ENCODE measurements at places on chromosomes 12 and 14.

- no peak for DNase-seq
Measured at GRCh38 chr12:67925077-67925476, 64.2 kb upstream of the IFNG-AS1 start.

- no peak for DNase-seq
Measured at GRCh38 chr14:31387091-31387490, 33.3 kb downstream of the HEATR5A start.

DNA sequence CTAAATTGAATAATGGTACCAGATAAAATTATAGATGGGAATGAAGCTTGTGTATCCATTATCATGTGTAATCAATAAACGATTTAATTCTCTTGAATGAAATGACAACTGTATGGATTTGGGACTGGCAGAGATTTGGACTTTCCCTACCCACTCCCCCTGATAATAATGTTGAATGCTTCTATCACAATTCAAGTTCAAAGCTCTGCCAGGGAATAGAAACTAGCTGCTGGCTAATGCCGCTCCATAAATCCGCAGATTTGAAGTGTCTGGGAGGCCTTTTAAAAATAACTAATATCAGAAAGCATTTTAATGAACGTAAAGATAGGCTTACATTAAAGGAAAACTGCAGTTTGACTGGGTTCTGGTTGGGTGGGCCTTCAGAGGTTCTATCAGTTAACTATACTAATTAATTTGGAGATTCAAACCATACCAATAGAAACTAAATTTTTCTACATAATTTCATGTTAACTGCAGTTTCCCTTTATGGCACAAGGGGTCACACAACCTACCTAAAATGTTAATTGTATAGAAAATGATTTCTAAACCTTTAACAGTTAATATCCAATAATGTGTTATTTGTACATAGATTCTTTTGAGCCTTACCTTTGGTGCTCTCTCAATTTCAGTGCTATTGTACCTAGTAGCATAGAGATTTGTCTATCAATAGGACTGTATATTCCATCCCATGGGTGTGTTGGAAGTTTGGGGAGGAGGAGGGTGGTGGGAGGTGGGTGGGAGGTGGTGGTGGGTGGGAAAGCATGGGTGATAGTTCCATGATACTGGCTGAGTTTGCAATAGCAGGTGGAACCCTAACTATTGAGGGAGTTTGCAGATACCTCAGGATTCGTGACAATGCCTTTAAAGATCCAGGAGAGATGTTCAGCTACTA, 4.9 kb downstream of the HNRNPA1 start:
- DNase-seq = no peak

- peak; percentile 27 for DNase-seq
Measured at GRCh38 chr12:6763380-6763779, 2.8 kb upstream of the PTMS start.

GRCh38 chr12:52151153-52151836, 40.5 kb downstream of the KRT80 start:
- DNase-seq = no peak

- no peak for DNase-seq
Measured at GRCh38 chr14:55733599-55733998, 153.6 kb downstream of the KTN1 start.

GRCh38 chr12:115672506-115673080, 604.9 kb downstream of the MED13L start:
- DNase-seq = no peak

GRCh38 chr14:81565441-81566290, 32.0 kb upstream of the SEL1L start:
- no peak for DNase-seq

DNA sequence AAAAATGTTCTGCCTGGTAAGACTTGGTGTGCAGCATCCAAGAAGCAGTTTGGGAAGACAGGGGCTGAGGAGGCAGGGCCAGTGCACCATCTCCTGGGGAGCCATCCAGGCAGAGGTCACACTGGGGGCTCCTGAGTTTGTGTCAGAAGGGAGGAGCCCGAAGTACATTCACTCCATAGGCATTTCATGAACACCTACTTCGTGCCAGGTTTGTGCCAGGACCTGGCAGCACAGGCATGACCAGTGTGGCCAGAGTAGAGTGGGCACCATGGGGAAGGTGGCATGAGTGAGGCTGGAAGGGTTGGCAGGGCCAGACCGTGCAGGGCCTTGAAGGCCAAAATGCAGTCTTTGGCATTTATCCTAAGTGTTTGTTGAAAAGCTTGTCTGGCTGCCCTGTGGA, 86.5 kb upstream of the RIN3 start:
- peak; percentile 21 for DNase-seq

GRCh38 chr12:26187014-26187798, 8.2 kb upstream of the SSPN start:
- DNase-seq = no peak

DNA sequence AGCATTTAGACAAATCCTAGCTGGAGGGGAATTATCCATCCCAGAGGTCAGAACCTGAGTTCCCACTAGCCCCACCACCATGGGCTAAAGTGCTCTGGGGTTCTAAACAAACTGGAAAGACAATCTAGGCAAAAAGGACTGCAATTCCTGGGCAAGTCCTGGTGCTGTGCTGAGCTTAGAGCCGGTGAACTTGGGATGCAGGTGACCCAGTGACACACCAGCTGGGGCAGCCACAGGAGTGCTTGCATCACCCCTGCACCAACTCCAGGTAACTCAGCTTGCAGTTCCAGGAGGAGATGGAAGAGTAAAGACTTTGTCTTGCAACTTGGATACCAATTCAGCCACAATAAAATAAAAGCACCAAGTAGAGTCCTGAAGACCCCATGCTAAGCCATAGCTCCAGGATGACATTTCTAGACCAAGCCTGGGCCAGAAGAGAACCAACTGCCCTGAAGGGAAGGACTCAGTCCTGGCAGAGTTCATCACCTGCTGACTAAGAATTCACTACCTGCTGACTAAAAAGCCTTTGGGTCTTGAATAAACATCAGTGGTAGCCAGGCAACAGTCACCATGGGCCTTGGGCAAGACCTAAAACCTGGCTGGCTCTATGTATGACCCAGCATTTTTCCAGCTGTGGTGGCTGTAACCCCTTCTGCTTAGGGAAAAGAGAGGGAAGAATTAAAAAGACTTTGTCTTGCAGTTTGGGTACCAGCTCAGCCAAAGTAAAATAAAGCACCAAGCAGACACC, 223.4 kb upstream of the DIO2 start:
- no peak for DNase-seq

DNA sequence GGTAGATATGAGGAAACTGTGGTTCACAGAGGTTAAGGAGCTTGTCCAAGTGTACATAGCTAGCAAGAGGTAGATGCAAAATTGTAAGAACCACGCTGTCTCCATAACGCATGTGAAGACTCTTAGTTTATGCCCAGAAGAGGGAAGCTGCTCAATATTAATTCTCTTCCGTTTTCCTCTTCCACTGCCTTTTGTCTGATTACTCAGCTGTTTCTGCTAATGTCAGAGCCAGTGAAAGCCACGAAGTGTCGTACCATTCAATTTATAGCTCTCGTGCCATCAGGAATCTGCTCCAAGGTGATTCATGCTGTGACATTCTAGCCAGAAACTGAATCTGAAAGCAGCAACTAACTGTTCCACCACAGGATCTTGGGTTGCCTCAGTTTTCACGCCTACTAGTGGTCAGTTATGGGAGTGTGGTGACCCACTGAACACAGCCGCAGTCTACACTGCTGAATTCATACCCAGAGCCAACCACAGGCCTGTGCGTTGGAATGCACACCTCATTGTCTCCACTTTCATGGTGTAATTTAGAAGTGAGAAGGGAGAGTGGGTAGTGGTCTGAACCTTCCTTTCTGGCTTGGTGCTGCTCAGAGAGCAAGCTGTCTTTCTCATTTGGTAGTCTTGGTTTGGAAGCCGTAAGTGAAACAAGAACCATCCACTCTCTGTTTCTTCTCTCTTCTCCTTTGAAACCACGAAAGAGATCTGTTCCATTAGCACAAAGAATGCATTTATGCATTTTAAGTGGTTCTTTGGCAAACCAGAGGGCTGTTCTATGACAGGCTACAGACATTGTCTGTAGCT, 74.2 kb upstream of the NAP1L1 start:
- peak; percentile 45 for DNase-seq

DNA sequence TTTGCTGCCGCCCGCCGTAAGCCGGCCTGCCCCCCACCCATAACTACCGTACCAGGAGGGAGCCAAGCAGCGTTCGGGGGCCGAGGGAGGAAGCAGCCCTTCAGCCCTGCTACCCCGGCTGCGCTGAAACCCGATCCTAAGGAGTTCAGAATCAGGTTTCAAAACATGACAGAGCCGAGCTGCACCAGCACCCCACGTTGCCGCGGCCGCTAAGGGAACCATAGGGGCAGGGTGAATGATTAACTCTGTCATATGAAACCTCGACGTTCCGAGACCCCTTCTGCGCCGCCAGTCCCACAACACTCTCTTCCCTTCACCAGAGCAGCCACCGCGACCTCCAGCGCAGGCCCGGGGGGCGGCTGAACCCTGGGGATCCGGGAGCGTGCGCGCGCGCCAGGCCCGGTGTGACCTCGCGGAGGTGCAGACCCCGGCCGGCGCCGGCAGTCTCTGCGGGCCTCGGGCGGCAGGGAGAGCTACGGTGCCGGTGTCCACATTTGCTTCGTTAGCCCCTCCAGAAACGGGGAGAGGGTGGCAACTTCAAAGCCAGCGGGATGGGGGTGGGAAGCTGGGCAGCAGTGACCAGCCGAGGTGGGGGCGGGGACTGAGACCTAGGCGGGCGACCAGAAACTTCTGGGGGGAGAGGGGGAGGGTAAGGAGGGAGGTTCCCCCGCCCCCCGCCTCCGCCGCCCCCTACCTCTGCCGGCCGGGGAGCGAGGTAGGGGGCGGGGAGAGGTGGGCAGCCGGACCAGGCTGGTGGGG, 1.6 kb downstream of the SIX4 start:
- no peak for DNase-seq

DNA sequence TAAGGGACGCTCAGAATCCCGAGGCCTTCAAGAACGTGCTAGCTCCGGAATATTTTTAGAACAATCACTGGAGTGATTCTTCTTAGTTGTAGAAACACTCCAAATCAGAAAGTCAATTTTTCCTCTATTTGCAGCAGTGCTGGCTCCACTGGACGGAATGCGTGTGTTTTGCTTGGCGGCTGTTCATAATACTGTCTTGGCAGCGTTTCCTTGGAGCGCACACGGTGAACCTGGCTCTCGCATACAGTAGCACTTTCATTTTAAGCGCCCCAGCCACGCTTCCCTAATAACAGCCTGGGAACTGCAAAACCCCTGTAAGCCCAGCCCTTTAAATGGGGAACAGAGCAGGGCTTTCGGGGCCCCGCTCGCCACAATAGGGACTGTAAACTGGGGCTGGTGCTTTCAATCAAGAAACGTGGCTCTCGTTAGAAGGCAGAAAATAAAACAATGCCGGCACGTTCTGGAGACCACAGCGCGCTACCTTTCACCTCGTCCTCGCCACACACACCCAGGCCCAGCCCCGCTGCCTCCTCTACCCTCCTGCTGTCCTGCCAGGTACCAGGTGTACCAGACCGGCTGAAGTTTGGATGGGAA, 79.9 kb downstream of the BCL11B start:
- DNase-seq = peak; percentile 90

GRCh38 chr12:30213166-30213565, 429.4 kb upstream of the TMTC1 start:
- no peak for DNase-seq

DNA sequence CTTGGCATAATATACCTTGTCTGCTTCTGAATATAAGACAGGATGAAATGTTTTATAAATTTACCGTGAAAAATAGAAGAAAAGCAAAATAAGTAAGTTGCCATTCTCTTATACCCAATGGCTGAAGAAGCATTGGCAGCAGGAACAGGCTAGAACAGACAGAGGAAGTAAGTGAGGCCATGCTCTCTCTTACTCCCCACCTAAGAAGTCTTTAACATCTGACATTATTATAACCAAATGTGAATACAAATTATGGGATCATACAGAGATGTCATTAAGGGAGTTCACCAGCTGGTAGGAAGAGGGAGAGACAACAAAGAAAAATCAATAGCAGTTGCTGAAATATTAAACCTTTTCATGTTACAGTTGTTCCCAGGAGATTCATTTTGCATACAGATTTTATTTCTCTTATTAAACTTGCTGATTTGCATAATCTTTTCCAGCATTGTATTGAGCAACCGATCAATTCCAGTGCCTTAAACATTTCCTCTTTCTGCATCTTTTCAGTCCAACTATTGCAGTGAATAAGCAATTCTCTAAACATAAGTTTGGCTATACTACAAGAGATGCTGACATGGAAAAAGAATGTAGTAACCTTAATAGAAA, 270.6 kb downstream of the SLC6A15 start:
- no peak for DNase-seq

All from left hindlimb (tissue), 1 donor.